ENCODE measurements at places on chromosomes 3 and 15.
A peak's percentile ranks its signal among the peaks of the same experiment; 100 is the strongest.

GRCh38 chr15:31005660-31006059 is 14.2 kb upstream of the MTMR10 start:
- no peak for DNase-seq

DNA sequence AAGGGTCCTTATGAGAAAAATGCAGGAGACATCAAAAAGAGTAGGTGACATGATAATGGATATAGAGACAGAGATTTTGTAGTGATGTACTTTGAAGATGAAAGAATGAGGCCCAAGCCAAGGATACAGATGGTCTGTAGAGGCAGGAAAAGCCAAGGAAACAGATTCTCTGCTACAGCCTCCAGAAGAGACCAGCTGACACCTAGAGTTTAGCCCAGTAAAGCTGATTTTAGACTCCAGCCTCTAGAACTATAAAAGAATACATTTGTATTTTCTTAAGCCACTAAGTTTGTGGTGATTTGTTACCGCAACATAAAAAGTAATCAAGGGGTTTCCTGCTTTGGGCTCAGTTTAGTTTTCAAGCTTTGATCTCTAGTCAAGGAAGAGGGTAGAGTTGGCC is 64.8 kb downstream of the STRIT1 start:
- DNase-seq, result no peak

DNA sequence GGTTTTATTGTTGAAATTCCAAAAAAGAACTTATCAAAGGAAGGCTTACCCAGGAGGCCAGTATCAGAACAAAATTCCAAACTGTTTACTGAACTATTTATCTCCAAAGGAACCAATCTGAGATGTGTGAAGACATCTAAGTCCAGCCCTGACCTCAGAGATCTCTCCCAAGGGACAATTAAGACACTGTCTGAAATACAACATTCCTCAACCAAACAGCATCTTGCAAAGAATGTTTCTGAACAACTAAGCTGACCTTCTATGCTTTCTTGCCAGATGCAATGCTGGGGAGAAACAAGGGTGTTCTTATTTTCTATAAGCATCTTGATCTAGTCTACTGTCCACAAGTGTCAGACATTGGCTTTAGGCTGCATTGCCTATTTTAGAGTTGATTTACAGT is 13.6 kb downstream of the PDZRN3 start:
- no peak for DNase-seq

DNA sequence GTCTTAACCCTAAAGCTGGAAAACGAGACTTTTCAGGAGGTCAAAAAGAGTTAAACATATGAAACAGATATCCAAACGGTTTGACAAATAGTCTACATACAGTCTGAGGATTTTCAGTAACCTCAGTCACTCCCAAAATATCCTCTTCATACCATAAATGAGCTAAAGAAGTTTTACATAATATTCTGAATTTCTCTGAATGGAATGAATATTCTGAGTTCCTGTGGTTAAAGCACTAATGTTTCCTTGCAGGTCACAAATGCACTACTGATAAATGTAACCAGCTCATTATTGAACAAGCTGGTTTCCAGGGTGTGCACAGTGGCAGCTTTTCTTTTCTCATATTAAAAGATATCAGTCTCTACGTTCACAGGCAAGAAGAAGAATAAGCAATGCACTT is 137.4 kb upstream of the POU1F1 start:
- DNase-seq, result no peak

GRCh38 chr15:52798529-52799101 is 8.5 kb upstream of the ONECUT1 start:
- no peak for DNase-seq

- no peak for DNase-seq
Measured at GRCh38 chr3:46646700-46647099, 34.4 kb downstream of the FAM240A start.

DNA sequence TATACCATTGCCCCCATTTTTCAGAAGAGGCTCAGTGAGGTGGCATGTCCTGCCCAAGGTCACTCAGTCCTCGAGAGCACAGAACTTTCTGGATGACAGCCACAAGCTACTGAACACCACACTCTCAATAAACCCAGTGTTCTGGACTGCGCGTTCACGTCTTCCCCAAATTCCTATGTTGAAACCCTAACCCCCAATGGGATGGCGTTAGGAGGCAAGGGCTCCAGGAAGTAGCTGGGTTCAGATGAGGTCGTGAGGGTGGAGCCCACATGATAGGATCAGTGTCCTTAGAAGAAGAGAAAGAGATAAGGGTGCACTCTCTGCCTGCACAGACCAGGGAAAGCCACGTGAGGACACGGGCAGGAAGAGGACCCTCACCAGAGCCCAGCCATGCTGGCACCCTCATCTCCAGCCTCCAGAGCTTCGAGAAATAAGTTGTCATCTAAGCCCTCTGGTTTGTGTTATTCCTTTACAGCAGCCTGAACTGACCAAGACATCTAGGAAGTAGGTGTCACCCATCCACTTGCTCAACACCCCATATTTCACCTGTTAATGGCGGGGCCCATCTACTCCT is 324.0 kb downstream of the UACA start:
- DNase-seq, result no peak

DNA sequence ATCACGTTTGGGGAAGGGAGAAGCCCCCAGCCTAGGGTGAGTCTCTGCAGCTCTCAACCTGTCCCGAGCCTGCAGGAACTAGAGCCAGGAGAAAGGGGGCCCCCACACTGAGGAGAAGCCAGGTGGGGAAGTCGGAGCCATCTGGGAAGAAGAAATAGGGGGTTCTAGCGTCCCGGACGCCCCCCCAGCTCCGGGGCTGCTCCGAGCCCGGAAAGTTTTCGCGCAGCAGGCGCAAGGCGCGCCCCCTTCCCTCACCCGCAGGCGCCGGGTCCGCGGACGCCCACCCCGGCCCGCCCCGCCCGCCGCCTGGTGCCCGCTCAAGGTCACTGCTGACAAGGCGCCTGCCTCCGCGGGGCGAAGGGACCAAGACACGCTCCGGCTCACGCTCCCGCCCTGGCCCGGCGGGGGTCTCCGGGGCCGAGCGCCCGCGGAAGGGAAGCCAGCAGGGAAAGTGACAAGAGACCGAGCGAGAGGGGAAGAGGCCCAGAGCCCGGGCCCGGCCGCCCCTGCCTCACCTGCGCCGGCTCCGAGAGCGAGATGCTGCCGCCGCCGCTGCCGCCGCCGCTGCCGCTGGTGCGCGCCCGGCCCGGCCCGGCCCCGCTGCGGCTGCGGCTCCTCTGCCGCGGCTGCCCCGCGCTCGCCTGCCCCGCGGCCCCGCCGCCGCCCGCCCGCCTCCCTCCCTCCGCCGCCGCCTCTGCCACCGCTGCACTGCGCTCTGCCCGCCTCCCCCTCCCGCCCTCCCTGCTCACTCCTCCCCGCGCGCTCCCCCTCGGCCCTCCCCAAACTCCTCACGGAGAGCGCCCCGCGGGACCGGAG is 108.4 kb upstream of the SLC6A11 start:
- no peak for DNase-seq

GRCh38 chr15:68819495-68820294 is 1.0 kb downstream of the ANP32A start:
- DNase-seq, result peak; percentile 29

- DNase-seq, result no peak
Measured at GRCh38 chr3:152818027-152818426, 16.9 kb upstream of the P2RY1 start.

DNA sequence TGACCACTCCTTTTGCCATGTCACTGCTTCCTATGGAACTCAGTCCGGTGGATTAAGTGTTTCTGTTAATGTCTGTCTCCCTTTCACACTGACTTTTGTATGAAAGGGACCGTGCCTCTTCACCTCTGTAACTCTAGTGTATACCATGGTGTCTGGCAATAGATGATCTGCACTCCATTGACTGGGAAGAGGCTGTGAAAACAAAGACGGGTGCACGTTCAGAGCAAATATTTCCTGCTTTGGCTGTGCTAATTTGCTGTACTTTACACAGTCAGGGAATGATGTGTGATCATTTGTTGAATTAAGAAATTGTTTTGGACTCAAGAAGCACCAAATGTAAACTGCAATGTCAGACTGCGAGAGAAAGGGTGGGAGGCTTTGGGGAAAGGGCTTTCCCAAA is 315.2 kb downstream of the RORA start:
- DNase-seq, result no peak

DNA sequence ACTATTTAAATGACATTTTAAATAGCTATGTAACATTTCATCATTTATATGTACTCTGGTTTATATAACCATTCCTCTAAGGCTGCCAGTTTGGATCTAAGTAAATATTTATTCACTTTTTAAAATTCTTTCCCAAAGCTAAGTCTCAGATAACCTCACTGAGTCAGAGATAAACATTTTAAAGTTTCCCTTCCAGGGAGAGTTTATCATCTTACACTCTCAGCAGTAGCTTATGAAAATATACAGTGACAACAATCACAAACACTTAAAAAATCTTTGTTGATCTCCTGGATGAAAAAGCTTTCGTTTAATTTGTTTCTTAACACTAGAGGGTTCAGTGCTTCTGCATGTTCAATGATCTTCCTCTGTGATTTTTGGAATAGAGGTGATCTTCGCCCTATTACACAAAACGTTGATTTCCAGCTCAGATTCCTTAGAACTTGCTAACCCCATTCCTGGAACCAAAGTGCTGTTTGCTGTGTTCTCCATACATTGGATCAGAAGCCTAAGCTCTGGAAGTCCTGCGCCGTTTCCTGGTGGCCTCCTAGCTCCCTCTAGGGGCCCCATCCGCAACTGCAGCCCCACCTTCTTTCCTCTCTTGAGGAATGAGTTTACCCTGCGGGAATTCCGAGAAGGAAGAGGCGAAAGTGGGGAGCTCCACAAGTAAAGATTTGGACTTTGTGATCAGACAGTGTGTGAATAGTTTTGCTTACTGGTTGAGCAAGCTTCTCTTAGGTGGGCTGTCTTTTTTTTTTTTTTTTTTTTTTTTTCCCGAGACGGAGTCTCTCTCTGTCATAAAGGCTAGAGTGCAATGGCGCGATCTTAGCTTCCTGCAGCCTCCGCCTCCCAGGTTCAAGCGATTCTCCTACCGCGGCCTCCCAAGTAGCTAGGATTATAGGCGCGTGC is 29.3 kb upstream of the SACM1L start:
- peak; percentile 69 for DNase-seq

- no peak for DNase-seq
Measured at GRCh38 chr3:174431717-174432116, 427.4 kb upstream of the NAALADL2 start.

GRCh38 chr3:157335233-157336076 is 101.2 kb upstream of the PTX3 start:
- DNase-seq, result no peak

DNA sequence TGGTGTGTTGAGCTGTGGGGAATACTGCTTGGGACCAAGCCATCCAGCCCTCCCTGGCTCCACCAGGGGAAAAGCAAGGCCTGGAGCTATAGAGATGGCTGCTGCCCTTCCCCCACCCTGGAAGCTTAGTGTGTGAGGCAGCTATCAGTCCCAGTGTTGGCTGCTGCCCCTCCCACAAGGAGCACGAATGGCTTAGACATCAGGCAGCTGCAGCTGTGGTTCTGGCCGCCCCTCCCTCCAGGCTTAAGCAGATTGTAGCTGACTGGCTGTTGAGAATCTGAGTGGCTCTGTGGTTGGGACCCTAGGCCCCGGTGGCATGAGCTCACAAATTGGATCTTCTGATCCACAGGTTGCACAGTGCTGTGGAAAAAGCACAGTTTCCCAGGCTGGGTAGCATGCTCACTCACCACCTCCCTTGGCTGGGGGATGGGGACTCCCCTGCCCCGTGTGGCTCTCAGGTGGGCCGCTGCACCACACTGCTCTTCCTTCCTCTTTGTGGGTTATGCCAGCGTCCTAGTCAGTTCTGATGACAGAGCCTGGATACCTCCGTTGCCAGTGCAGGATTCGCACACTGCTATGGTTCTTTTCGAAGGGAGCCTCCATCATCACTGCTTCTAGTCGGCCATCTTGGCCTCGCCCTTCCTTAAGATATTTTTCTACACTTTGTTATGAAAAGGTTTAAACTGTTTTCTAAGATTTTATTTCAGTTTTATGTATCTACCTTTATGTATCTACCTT is 21.2 kb upstream of the SUCNR1 start:
- DNase-seq, result no peak
